ENCODE measurements at places on chromosomes 1 and 21. TPM values are rescaled to one million over a fixed set of nuclear protein-coding genes. Genes with fewer than 3 reads are reported as not detected.

Gene PCAT6
- 1.0 TPM for total RNA-seq

Gene LCE6A
- total RNA-seq: not detected

Gene SHCBP1L
- total RNA-seq: not detected

Gene PRRX1
- total RNA-seq: 74.7 TPM

Gene BLZF1
- 27.2 TPM for total RNA-seq

Gene TGFB2
- total RNA-seq: 4.4 TPM
